ENCODE measurements at places on chromosomes 3 and 15.

GRCh38 chr3:138890555-138891187 lies 55.9 kb upstream of the PIK3CB start:
- no peak for DNase-seq

- no peak for DNase-seq
Observed at GRCh38 chr15:64742921-64743320, 32.5 kb downstream of the RBPMS2 start.

GRCh38 chr3:188244395-188244861 lies 90.5 kb downstream of the LPP start:
- DNase-seq = peak; percentile 98

DNA sequence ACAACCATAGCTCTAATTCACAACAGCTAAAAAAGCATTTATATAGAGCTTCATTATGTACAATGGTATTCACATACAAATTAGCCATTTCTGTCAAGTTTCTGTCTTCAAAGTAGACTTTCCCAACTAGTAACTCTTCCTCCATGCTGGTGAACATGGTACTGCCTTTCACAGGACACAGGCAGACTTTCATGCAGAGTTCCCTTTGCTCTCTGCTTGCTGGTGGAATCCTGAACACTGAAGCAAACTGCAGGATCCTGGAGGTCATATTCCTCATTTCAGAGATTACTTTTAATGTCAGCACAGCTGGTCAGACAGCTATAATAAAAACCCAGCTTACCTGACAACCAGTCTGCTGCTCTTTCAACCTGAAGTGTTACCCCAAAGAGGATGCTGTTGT lies 53.6 kb downstream of the TASOR start:
- no peak for DNase-seq

GRCh38 chr3:27219127-27219845 lies 149.9 kb downstream of the NEK10 start:
- peak; percentile 40 for DNase-seq

GRCh38 chr3:78046566-78046965 lies 1006.7 kb downstream of the ROBO2 start:
- no peak for DNase-seq

DNA sequence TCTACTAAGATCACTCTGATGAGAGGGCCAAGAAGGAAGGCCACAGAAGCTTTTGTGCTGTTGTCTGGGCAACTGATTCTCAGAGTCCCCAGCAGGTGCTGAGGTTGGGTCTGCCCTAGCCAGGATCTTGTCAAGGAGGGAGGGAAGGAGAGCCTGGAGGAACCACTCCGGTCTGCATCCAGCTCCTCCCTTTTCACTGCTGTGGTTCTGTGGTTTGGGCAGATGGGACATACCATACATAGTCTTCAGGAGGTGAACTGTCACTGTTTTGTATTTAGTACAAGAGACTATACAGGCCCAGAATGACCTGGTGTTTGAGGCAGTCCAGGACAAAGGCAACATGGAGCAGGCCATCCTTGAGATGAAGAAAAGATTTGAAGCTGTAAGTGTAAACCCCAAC lies 21.9 kb downstream of the C3orf62 start:
- no peak for DNase-seq

DNA sequence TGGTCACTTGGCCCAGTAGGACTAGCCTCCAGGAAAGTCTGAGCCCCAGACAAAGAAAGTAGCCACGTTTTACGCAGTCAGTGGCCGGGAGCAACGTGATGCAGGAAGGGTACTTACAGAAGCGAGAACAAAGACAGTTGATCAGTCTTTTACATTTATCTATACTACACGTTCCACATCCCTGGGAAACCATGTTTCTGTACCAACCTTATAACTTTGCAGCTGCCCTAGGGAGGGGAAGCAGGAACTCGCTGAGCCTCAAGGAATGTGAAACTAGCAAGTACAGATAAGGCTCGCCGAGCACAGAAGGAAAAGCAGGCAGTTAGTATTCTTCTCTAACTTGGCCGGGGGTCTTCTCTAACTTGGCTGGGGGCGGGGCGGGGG lies 3.4 kb upstream of the KNL1 start:
- DNase-seq = no peak

GRCh38 chr3:177680472-177680821 lies 483.2 kb upstream of the TBL1XR1 start:
- peak; percentile 74 for DNase-seq

DNA sequence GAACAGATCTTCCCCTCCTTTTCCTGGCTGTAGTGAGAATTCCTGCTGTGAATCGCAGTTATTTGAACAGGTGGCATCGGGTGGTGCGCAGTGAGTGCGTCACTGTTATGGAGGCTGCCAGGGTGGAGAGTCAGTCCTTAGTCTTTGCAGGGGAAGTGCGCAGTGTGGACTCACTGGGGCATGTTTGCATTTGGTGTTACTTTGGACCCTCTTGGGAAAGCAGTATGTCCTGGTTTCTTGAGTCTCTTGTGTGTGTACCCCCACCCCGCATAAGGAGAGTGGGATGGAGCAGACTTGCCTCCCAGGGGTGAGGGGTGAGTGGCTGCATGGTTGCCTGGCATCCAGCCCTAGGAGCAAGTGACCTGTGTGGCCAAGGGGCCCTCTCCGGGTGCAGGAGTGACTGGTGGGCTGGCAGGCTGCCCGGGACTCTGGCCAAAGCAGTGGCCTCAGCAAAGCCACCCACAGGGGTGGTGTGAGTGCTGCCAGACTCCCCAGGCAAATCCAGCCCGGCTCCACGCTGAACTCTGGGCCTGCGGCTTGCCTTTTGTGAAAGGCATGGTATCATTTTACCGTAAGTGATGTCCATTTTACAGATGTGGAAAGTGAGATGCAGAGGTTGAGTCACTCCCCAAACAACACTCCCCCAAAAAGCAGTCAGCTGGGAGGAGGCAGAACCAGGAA lies 46.4 kb downstream of the DNASE1L3 start:
- DNase-seq = no peak

DNA sequence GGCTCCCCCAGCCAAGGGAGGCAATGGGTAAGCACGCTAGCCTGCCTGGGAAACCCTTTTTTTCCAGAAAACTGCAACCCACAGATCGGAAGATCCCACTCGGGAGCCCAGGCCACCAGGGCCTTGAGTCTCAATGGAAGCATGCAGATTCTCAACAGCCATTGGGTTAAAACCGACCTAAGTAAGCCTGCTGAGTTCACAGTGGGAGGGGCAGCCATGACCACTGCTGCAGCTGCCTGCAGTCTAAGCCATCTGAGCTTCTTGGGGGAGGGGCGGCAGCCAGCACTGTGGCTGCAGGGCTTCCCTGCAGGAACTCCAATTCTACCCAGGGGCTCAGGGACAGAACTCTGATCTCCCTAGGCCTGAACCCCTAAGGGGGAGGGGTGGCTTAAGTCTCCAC lies 82.0 kb downstream of the DPPA2 start:
- DNase-seq = no peak

- DNase-seq = no peak
Observed at GRCh38 chr15:101641894-101642293, 10.3 kb downstream of the TM2D3 start.

DNA sequence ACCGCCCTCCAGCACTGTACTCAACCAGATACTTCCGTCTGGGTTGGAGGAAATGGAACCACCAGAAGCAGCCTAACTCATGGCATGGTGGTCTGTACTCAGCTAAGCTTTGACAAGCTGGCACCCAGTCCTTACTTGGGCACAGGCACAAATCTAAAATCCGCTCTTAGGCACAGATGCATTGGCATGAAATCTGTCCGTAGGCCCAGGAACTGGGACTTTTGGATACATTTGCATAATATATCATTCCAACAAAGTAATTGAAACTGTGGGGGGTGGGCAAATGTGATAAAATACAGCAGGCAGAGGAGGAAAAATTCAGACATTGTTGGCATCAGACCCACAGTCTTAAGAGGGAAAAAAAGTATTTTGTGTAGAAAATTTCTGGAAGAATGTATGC lies 75.4 kb downstream of the C3orf85 start:
- DNase-seq = no peak

DNA sequence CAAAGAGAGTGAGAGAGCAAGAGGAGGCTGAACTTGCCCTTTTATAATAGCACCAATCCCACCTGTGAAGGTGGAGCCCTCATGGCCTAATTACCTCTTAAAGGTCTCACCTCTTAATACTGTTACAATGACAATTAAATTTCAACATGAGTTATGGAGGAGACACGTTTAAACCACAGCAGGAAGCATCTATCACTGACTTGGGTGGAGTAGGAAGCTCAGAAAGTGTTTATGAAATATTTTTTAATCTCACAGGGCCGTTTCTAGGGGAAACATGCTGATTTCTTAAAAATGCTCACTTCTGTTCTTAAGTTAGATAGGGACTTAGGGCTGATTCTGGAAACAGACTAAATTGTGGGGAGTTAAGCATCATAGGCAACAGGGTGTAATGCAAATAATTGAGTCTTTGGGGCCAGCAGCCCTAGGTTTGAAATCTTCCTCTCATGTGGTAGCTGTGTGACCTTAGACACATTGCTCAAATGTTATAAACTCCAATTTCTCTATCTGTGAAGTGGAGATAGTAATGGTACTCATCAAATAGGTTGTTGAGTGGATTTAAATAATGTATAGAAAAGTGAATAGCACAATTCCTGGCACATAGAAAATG lies 133.3 kb upstream of the KLHL25 start:
- DNase-seq = no peak

- DNase-seq = no peak
Observed at GRCh38 chr15:59291213-59291549, 81.5 kb downstream of the MYO1E start.

GRCh38 chr3:37751967-37752648 lies 109.6 kb upstream of the CTDSPL start:
- no peak for DNase-seq

DNA sequence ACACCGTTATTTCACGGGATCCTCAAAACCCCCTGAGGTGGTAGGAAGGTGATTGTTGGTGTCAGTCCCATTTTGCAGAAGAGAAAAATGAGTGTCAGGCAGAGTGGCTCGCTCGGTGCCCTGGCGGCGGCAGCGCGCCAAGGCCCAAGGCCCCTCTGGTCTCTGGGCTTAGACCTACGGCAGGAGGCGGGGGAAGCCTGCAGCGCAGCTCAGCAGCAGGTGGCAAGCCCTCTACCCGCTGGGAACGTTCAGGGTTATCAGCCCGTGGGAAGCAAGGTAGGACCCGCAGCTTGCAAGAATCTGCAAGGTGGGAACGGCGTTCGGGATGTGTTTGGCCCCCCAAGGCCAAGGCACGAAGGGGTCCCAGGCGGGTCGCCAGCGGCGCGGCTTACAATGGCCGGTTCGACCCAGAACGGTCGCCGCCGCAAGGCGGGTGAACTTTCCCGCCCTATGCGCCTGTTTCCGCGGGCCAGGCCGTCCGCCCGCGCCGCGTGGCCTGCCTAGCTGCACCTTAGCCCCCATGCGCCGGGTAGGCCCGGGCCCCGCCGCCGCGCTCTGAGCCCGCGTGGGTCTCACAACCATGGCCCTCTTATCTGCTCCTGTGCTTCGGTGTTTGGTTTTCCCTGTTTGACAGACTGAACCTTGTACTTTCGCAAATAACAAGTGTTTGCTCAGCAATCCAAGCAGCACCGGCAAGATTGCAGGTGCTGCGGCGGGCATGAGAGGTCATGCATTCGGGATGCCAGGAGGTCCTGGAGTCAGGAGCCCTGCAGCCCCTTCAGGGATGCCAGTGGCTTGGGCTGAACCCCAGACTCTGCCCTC lies 39.7 kb downstream of the CCNL1 start:
- DNase-seq = no peak

GRCh38 chr3:52134761-52135160 lies 19.5 kb downstream of the POC1A start:
- DNase-seq = no peak

DNA sequence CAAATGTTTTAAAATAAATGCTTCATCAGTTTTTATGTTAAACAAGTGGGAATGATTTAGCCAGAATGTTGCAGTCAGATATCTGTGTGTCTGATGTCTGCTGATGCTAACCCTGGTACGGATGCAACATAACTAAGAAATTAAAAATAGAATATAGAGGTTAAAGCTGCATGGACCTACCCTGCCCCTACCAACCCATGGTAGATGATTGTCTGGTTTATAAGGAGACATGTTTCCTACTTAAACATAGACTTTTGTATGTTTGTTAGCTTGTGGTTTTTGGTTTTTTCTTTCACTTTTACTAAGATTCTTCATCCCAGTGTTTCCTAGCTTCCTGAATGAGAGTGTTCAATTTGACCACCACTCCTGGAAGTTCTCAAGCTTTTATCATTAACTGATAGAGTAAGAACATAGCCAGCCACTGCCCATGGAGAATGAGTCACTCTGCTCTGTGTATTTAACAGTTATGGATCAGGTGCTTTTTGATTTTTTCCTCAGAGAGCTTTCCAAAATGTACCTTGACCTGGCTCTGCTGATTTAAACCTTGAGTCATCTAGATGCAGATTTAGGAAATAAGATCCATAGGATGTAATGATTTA lies 70.7 kb upstream of the VEPH1 start:
- DNase-seq = no peak

GRCh38 chr3:195238586-195239118 lies 32.3 kb downstream of the XXYLT1 start:
- DNase-seq = peak; percentile 50

DNA sequence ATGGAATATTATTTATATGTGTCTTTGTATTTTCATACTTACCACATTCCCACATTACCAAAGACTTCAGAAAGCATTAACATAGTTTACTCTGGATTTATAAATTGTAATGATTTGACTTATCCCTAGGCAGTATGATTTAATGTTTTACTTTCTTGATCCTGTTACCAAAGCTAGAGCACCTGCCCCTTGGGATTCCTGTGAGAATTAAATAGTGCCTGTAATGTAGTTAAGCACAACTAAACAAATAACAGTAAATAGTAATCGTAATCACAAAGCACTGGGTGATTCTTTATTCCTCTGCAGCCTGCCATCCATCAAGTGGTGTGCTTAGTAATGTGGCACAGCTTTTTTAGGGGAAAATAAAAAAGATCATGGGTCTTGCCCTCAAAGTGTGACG lies 39.1 kb downstream of the ATP2C1 start:
- no peak for DNase-seq

DNA sequence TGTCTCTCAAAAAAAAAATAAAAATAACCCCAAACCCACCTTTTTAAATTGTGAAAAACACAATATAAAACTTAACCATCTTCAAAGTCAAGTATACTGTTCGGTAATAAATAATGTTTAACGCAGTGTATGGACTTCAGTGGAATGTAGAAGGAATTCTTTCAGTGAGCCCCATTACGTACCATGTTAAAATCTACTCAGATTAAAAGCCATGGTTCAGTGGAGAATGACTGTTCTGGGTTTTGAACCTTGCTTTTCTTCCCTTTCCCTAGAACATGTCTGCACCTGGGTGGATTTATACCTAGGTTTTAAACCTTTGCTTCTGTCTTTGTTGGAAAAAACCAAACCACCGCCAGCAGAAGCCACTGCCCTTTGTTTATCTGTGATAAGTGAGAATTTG lies 27.5 kb downstream of the DAG1 start:
- DNase-seq = no peak

- no peak for DNase-seq
Observed at GRCh38 chr3:32901005-32901932, 50.2 kb upstream of the CCR4 start.

Data from fibroblast of skin of back (primary cell).